Left renal pelvis (tissue), 4 donors: ENCODE measurements at places on chromosomes 5 and 9. TPM values are rescaled to one million over a fixed set of nuclear protein-coding genes. Genes with fewer than 3 reads are reported as not detected.

DNA sequence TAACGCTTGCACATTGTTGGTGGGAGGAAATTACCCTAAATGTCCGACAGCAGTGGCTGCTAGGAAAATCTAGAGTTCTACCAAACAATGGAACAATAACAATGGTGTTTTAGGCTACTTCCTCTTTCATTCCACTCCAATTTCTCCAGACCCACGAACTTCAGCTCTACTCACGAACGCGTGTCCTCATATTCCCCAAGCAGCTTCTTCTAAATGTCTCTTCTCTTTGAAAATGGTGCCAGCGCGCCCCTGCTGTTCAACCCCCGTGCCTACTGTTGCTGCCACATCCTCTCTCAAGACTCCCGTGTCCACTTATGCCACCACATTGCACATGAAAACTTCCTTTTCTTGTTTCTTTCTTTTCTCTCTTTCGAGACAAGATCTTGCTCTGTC, 25.6 kb downstream of the OR2V2 start:
- DNase-seq: no peak

The PCDHGB1 gene
- polyA plus RNA-seq: 2.1 TPM

DNA sequence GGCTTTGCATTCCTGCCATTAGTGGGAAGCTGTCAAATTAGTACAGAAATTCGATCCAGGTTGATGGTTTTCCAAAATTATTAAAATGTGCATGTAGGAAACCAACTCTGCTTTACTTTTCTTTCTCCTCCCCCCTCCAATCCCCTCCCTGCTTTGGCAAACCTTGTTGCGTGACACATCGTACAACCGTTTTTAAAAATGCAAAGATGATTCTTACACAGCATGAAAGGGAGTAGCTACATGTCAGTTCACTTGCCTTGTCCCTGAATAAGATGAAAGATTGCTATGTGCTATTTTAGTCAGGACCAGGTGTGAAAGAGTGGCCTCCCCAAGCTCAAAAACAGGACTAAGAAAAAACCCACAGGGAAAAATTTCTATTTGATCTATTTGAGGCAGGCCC, 11.7 kb downstream of the SNCAIP start:
- no peak for DNase-seq

The TUSC1 gene
- 20.4 TPM for polyA plus RNA-seq

DNA sequence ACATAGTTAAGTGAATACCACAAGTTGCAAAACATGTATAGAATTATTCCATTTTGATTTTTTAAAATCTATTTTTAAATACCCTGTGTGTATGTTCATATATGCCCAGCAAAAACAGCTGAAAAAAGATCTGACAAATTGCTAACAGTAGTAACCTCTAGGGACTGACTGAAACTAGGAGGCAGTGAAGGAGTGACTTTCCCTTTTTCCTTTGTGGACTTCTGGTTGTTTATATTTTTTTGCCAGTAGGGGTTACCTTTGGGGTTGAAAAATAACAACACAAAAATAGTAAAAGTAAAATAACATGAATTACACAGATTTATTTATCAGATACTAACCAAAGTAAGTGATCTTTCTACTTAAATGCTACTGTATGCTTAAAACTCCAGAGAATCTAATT, 2.9 kb downstream of the MEGF9 start:
- no peak for DNase-seq

The NR2F1-AS1 gene
- 54.3 TPM for polyA plus RNA-seq

DNA sequence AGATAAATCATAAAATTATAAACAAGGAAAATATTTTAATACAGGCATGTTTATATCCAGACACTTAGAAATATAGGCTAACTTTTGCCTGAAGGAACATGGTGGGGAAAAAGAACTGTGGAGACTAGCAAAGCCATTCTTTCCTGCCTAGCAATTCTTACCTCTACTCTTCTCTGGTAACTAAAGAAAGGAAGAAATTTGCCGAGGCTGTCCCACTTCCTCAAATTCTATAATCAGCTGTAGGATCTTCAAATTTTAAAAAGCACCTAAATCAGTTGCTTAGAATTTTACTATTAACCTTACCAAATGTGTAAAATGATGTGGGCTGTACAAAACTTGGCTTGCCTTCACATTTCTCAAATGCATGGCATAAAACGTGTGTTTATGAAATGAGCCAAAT, 249.1 kb upstream of the SMARCA2 start:
- DNase-seq: no peak

The DRD1 gene
- polyA plus RNA-seq: not detected

The RORB gene
- polyA plus RNA-seq: 0.14 TPM

GRCh38 chr9:126658201-126658825, 44.6 kb downstream of the LMX1B start:
- DNase-seq: no peak

The SLC25A46 gene
- polyA plus RNA-seq: 42.5 TPM

DNA sequence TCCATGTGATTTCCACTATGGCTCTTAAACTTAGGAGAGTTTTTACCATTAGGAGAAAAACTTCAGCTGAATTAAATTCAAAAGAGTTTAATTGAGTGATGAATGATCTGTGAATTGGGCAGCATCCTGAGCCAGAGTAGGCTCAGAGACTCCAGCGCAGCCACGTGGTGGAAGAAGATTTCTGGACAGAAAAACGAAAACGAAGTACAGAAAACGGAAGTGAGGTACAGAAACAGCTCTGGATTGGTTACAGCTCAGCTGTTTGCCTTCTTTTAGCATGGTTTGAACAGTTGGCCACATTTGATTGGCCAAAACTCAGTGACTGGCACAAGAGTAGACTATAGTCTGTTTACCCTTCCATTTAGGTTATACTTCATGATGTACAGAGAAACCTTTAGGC, 69.2 kb upstream of the PLPP1 start:
- no peak for DNase-seq
